ENCODE measurements at places on chromosomes 1 and 21.

DNA sequence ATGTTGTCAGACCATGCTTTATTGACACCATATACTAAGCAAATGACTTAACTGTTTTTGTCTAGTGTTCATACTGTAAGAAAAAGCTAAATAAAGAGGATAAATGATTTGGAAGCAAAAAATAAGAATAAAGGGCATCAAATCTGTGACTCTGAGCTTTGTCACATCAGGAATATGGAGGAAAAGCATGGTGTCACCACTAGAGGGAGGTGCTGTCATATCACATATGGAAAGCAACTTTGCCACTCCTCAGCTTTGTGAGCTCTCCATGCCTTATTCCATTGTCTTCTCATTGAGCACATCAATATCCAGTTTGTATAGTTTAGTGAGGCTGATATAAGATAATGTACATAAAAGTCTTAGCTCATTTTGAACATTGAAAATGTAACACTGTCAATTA is 20.8 kb upstream of the GBP1 start:
- DNase-seq = no peak

- DNase-seq = no peak
Measured at GRCh38 chr1:60960891-60961461, 121.4 kb upstream of the NFIA start.

DNA sequence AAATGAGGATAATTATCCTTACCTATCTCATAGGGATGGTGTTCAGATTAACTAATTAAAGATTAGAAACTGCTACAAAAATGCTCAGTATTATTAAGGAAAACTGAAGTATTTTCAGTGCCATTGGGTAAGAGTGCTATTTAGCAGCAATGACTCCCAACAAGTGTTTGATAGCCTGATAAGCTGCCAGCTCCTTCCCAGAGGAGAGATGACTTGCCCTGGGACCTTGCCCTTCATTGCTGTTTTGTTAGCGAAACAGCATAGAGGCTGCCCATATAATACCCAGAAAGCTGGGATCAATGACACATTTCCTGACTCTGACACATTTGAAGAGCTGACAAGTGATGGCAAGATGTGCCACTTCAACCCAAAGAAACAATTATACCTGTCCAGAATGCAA is 592.2 kb downstream of the ADGRL2 start:
- no peak for DNase-seq

- DNase-seq = no peak
Measured at GRCh38 chr1:243727503-243728203, 122.4 kb downstream of the AKT3 start.

- DNase-seq = no peak
Measured at GRCh38 chr21:25878344-25878743, 143.6 kb downstream of the GABPA start.

- DNase-seq = no peak
Measured at GRCh38 chr21:44998621-44999427, 59.0 kb downstream of the SLX9 start.

Measured in head of caudate nucleus (tissue), 42 donors.